Lung microvascular endothelial cell (primary cell): ENCODE measurements at places on chromosomes 12 and 14.

- DNase-seq = no peak
Observed at GRCh38 chr14:75539561-75540478, 17.6 kb downstream of the BATF start.

- DNase-seq = no peak
Observed at GRCh38 chr14:70067810-70068209, 120.9 kb downstream of the SLC8A3 start.

DNA sequence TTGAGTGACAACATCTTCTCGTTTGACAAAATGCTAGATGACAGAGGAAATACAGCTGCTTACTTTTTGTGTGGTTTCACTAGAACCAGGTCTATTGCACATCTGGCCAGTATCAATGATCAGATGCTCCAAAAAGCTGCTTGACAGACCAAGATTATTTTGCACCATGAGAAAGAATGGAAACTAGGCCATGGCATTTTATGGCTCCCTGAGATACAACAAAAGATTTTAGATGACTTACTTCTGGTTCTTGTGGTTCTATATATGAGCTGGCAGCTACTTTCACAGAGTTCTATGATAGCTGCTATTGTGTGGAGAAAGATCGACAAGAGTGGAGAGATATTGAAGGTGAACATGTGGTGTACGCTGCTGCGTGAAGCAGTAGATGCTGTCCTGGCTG is 25.9 kb upstream of the PPFIBP1 start:
- no peak for DNase-seq

DNA sequence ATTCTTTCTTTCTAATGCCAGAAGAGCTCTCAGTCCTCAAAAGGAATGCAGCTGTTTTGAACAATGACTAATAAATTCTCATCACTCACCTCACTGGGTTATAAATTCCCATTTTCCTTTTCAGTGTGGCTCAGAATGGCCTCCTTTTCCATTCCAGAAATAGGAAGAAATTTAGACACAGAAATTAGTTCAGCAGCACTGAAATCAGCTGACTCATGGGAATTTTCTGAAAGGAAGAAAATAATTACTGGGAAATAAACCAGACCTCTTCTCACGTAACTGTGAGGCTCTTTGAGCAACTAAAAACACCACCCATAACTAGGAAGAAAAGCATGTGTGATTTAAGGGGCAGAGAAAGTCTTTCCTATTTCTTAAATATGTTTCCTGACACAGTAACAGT is 23.8 kb downstream of the CD163 start:
- no peak for DNase-seq

DNA sequence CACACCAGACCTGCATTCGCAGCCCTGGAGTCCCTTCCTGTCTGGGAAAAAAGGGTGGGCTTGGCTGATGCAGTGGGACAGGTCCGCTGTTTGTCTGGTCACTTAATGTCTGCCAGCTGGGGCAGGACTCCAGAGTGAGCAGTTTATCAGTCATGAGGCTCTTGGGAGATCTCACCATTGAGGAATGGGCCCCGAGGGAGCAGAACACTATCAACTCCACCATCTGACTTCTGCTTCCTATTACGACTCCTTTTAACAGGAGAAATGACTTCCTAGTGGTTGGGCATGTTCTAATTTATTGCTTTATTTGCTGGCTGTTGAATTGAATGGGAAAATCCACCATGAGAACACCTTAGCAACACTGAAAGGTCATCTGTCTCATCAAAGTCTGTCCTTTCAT is 182.5 kb upstream of the RASSF8 start:
- DNase-seq = no peak

- DNase-seq = peak; percentile 48
Observed at GRCh38 chr12:76685246-76685678, 78.7 kb upstream of the ZDHHC17 start.

DNA sequence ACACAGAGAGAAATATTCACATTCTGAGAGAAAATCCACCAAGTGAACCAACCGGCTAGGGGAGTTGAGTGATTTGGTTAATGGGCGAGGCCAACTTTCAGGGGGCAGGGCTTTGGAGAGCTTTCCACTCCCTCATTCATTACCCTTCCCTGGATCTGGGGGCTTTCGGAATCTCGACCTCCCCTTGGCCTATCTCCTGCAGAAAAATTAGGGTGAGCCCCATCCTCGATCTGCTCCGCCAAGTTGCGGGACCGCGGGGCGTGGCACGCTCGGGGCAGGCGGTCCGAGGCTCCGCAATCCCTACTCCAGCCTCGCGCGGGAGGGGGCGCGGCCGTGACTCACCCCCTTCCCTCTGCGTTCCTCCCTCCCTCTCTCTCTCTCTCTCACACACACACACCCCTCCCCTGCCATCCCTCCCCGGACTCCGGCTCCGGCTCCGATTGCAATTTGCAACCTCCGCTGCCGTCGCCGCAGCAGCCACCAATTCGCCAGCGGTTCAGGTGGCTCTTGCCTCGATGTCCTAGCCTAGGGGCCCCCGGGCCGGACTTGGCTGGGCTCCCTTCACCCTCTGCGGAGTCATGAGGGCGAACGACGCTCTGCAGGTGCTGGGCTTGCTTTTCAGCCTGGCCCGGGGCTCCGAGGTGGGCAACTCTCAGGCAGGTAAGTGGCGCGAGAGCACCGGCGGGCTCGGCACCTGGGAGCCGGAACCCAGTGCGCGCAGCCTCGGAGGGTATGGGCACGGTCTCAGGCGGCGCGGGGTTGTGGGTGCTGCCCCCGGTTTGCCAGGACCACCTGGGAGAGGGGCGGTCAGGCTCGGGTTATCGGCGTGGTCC is at the start of gene ERBB3:
TSS of gene ERBB3 (plus strand) at position 443 of the 833 bp plus-strand sequence. CDS start at position 579, 136 bp downstream.
- DNase-seq = peak; percentile 55
